Left cardiac atrium (tissue), 4 donors: ENCODE measurements at places on chromosomes 13 and 19. TPM values are rescaled to one million over a fixed set of nuclear protein-coding genes. Genes with fewer than 3 reads are reported as not detected.
A peak's percentile ranks its signal among the peaks of the same experiment; 100 is the strongest.

CCL25 gene
- not detected for total RNA-seq

GRCh38 chr13:40159736-40160135, 504.3 kb downstream of the COG6 start:
- DNase-seq = no peak

GRCh38 chr13:91357613-91358386, 10.3 kb downstream of the MIR17HG start:
- no peak for DNase-seq

DNA sequence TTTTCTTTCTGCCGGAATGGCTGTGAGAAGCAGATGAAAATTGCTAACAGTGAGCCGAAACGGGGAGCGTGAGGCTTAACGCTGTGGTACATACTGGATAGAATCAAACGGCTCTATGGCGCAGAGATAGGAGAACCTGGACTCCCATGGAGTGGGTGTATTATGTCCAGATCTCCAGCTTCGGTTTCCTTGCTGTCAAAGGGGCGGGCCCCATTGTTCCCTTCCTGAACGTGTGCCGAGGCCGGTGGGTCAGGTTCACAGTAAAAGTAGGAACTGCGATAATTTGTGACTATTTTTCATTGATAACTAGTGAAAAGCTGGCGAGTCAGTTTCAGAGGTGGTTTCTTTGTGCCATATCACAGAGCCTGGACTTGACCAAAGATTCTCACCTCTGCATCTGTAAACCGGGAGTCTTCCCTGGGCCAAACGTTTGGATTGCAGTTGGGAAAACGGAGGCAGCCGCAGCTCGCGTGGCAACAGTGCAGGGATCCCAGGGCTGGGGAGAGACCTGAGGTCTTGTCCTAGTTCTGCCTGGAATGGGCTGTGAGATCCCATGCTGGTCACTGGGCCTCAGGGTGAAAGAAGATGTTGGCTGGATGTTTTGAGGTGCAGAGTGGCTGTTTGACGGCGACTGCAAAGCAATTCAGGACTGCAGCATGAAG, 752 bp downstream of the RPL18A start:
- no peak for DNase-seq

GRCh38 chr13:92966341-92966740, 260.3 kb upstream of the GPC6 start:
- no peak for DNase-seq

- DNase-seq = no peak
Measured at GRCh38 chr13:109782823-109783431, 3.5 kb downstream of the IRS2 start.

DNA sequence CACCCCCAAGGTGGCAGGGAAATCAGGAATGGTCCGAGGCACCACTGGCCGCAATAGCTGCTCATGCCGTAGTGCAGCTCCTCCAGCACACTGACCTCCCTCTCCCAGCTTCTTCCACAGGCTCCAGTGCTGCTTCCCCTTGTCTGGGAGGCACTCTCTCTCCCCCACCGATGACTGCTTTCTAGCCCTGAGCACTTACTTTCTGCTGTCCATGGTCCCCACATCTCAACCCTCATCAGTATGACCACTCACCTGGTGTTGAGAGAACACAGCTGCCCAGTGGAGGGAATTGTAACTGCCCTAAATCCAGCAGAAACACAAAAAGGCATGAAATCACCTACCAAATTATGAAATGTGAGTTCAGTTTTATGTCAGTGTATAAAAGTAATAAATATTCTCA, 28.9 kb upstream of the TPP2 start:
- DNase-seq = no peak

DNA sequence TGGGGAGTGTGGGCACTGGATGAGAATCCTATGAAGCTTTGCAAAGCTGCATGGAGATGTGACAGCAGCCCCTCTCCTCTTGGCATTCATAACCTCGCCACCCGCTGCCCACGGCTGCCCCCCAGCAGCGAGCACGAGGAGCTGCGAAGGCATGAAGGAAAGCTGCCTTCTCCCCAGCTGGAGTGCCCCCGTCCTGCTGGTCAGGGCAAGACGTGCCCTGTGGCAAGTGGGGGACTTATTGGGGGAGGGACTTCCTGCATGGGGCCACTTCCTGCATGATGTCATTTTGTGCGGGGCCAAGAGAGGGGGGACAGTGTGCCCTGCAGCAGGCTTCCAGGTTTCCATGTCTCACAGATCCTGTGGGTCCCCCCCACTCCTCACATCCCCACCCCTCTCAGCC, 85.9 kb downstream of the TSHZ3 start:
- DNase-seq = no peak

- DNase-seq = no peak
Measured at GRCh38 chr19:18329035-18329376, 6.1 kb upstream of the LSM4 start.

- no peak for DNase-seq
Measured at GRCh38 chr13:62910541-62911060, 1495.0 kb upstream of the PCDH20 start.

GRCh38 chr13:72530471-72530870, 197.0 kb downstream of the MZT1 start:
- no peak for DNase-seq

GRCh38 chr19:55197528-55197927, 11.8 kb downstream of the PTPRH start:
- DNase-seq = no peak

DNA sequence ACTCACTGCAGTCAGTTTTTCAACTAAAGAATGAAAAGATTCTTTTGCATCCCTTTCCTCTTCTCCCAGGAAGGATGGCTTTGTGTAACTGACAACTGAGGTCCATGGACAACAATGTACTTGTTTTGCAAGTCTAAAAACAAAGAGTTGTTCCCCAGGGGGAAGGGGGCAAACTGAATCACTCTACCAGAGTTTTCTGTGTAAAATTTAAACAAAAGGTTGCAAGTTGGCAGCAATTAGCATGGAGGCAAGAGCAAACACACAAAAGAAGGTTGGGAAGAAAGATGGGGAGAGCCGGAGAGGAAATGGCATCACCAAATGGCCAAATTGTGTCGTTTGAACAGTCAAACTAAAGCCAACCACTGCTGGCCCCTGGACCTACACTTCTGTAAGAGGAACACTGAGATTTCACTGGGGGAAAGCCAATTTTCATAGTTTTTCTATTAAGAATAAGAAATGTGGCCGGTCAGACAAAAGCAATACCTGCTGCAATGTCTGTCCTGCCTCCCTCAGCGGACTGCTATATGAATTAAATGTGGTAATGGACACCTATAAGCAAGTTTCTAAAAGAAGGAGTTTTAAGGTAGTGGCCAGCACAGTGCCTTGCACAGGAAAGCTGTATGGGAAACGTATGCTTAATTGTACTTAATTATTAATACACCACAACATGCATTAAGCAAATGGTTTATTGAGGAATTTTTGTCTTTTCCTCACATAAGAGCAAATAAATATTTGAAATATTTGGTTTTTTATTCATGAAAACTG, 16.1 kb upstream of the SACS start:
- DNase-seq = no peak

- no peak for DNase-seq
Measured at GRCh38 chr19:16042533-16043085, 33.7 kb upstream of the TPM4 start.

- DNase-seq = no peak
Measured at GRCh38 chr19:33501693-33502356, 19.8 kb downstream of the PEPD start.

DNA sequence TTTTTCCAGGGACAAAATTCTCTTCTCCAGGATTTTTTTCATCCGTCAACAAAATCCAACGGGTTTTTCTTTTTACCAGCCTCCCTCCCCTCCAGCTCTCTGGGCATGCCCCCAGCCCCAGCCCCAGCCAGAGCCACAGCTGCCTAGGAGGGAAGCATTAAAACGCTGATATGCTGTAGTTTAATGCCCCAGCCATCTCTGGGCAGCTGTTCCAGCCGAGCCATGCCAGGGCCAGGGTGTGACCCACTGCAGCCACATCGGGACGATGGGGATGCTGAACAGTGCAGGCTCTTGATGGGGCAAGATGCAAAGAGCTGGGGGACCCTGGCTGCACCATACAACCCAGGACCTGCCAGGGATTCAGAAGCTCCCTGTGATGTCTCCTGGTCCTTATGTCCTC, 32.1 kb downstream of the TSHZ3 start:
- no peak for DNase-seq

GRCh38 chr13:75468602-75469001, 13.4 kb downstream of the TBC1D4 start:
- DNase-seq = no peak

GRCh38 chr19:6767081-6767356, 216 bp downstream of the SH2D3A start:
- DNase-seq = no peak

- no peak for DNase-seq
Measured at GRCh38 chr19:34436716-34437115, 8.5 kb downstream of the UBA2 start.

DNA sequence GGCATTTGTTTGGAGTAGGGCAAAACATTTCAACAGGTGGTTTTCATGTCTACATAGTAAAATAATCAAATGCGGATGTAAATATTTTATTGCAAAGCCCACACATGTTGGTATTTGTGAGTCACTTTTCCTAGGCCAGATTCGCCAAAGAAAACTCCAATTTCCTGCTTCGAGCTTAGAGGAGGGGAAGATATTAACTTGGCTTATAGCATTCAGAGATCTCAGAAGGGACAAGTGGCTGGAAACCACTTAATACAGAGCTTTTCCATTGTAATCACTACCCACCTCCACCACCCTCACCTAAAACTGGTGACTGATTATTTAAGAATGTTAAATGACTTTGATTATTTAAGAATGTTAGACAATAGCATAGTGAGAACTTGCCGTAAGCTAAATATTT, 530.6 kb upstream of the SPRY2 start:
- no peak for DNase-seq

DNA sequence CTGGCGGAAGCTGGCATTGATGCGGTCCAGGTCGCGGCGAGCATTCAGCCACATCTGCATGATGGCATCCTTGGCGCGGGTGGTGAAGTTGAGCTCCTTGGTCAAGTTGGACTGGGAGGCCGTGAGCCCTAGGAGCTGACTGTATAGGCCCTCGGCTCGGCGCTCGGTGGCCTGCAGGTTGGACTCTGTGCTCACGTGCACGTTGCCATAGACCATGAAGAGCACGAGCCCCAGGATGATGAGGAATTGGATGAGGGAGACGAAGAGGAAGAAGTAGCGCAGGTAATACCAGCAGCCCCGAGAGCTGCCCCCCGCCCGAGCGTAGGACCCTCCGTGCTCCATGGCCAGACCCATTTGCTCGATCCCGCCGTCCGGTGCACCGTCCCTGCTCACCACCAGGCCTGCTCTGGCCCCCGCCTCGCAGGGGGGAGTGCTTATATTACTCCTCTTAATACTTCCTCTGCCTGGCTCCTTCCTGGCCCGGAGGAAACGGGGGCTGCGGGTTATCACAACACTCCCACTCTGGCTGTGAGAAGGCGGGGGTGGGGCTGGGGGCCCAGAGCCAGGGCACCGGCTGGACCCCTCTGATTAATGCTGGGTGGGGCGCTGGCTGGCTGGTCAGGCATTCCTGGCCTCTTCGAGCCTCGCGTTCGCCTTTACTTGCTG, at the start of gene PLVAP:
TSS of gene PLVAP (minus strand) at position 408 of the 666 bp plus-strand sequence. CDS start at position 354, 54 bp downstream.
- DNase-seq = peak; percentile 86

- peak; percentile 82 for DNase-seq
Measured at GRCh38 chr19:18388100-18388959, 2.4 kb downstream of the GDF15 start.

DNA sequence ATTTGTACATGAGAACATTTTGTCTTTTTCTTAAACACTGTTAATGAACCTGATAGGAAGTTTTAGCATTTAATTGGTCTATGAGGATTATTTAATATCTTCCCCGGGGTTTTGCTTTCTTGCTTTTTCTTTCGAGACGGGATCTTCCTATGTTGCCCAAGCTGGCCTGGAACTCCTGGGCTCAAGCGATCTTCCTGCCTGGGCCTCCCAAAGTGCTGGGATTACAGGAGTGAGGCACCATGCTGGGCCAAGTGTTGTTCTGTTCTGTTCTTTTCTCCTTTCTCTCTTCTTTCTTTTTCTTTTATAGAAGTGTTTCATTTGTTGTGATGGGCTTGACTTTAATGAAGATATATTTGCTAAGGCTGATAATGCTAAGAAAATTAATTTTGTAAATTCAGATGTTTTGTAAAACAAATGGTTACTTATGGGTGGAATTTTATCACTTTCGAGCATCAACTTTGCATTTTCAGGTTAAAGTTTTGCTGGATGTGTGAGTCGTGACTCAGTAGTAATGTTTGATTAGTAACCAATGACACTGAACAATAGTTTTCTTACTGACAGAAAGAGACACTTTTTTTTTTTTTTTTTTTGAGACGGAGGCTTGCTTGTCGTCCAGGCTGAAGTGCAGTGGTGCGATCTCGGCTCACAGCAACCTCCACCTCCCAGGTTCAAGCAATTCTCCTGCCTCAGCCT, 2.2 kb downstream of the PAN3 start:
- no peak for DNase-seq

DNA sequence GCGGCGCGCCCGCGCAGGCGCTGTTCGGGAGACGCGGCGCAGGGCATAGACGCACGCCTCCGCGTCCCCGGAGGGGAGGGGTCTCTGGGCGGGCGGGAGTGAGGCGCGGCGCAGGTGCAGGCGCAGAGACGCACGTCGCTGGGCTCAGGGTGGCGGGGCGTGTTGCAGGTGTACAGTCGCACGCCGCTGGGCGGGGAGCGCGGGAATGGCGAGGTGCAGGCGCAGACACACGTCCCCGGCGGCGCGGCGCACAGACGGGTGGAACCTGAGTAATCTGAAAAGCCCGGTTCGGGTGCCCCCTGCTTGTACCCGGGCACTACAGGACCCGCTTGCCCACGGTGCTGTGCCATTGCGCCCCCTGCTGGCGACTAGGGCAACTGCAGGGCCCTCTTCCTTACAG, 44.7 kb downstream of the PLPP2 start:
- DNase-seq = no peak

DNA sequence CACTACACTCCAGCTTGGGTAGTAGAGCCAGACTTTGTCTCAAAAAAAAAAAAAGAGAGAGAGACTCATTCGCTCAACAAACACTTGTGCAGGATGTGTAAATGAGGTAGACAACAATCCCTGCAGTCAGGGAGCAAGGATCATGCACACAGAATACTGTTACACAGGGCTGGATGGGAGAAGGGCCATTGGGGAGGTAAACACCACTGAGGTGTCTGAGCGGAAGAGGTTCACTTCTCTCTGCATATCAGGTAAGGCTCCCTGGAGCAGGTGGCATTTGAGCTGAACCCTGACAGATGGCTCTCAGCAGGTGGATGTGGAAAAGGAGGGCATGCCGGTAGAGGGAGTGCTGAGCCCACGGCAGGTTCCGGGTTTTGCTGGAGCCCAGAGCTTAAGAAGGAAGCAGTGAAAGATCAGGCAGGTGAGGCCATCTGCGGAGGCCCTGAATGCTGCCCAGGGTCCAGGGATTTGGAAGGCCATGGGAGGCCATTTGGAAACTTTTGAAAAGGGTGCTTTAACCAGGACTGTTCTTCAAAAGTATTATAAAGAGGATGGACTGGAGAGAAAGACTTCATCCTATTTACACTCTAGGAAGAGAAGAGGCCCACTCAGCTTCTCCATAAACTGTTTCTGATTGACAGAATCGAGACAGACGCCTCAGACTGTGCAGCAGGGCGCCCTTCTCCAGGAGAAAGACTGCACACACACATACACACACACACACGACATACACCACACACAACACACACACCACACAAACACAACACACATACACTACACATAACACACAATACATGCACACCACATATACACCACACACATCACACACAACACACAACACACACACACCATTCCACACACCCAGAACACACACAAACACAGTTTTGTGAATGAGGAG, 199.4 kb downstream of the USP12 start:
- no peak for DNase-seq
